PC-9 (cell line): ENCODE measurements at places on chromosomes 6 and 20. TPM values are rescaled to one million over a fixed set of nuclear protein-coding genes. Genes with fewer than 3 reads are reported as not detected.

GRCh38 chr6:157891544-157892362 is 68.7 kb downstream of the SNX9 start:
- DNase-seq: no peak

GRCh38 chr20:63694584-63695423 is 1.6 kb upstream of the TNFRSF6B start:
- DNase-seq: peak; percentile 23

- no peak for DNase-seq
Observed at GRCh38 chr20:37414224-37415035, 68.5 kb downstream of the SRC start.

DNA sequence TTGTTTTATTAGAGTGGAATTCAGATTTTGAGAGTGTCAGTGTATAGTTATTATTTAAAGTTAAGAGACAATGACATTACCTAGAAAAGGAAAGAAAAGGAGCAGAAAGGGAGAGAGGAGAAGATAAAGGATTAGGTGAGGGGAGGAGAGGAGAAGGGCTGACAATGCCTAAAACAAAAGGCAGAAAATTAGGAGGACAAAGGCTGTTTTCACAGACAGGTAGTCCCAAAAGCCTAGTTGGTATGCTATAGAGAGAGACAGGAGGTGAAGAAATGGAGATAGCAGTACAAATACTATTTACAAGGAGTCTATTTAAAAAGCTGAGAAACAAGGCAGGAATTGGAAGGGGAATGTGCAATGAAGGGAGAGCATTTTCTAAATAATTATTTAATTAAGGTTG is 409.4 kb upstream of the ADGRB3 start:
- no peak for DNase-seq

- no peak for DNase-seq
Observed at GRCh38 chr6:14746139-14746837, 499.6 kb upstream of the JARID2 start.

DNA sequence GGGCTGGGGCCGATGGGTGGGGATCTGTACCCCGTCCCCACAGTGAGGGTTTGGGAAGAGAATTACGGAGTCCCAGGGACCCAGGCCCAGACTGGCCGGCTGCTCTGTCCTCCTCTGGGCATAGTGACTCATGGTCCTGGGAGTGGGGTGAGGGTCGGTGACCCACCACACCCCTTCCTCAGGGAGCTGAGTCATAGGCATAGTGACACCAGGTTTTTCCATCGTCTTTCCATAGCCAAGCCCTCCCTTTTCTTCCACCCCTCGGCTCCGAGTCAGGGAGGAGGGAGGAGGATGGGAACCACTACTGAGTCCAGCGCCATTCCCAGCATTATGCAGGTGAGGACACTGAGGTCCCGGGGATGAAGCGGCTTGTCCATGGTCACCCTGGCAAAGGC is 8.9 kb downstream of the CYP21A2 start:
- peak; percentile 77 for DNase-seq

GRCh38 chr20:33875055-33875454 is 63.9 kb downstream of the CHMP4B start:
- DNase-seq: no peak

- no peak for DNase-seq
Observed at GRCh38 chr20:41306061-41306727, 11.3 kb downstream of the ZHX3 start.

- no peak for DNase-seq
Observed at GRCh38 chr6:125104425-125104824, 49.1 kb upstream of the TPD52L1 start.

The PAX1 gene
- not detected in 2 replicates for total RNA-seq

GRCh38 chr6:27495386-27496135 is 22.7 kb upstream of the ZNF184 start:
- peak; percentile 40 for DNase-seq

GRCh38 chr6:137016356-137016755 is 28.4 kb downstream of the IL20RA start:
- peak; percentile 35 for DNase-seq

The SSTR4 gene
- not detected in 2 replicates for total RNA-seq

The TGIF2 gene
- 15.7 and 18.3 TPM in 2 replicates for total RNA-seq

GRCh38 chr6:82176616-82177015 is 70.9 kb downstream of the IBTK start:
- no peak for DNase-seq

DNA sequence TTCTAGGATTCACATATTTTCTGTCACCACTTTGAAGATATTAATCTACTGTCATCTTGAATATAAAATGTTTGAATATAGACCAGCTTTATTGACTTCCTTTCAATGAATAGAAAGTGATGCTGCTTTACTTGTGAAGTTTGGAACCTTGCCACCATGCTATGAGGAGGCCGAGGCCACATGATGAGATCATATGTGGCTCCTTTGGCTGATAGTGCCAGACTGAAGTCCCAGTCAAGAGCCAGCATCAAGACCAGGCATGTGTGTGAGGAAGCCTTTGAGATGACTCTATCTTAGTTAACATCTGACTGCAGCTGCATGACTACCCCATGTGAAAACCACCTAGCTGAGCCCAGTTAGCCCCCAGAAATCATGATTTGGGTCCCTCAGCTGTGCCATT is 169.5 kb downstream of the OTOR start:
- DNase-seq: no peak
